PC-9 (cell line): ENCODE measurements at places on chromosomes 1 and 21. TPM values are rescaled to one million over a fixed set of nuclear protein-coding genes. Genes with fewer than 3 reads are reported as not detected.
A peak's percentile ranks its signal among the peaks of the same experiment; 100 is the strongest.

- H3K36me3 ChIP-seq: peaks cover 19% of the 10 kb centered on the region; the same call in 1 of the 2 replicates
- H3K4me3 ChIP-seq: peak overlapping the region; percentile 98
- no peak for DNase-seq
- H3K27me3 ChIP-seq: no peaks in the 10 kb centered on the region
- peaks cover 19% of the 10 kb centered on the region for H3K4me1 ChIP-seq
Measured at GRCh38 chr1:231242516-231243198, 1.6 kb downstream of the GNPAT start.

- no peak for DNase-seq
- no peaks in the 10 kb centered on the region for H3K4me1 ChIP-seq
- no peak overlapping the region for H3K4me3 ChIP-seq
- no peak overlapping the region for H3K27ac ChIP-seq
- H3K27me3 ChIP-seq: peaks cover 55% of the 10 kb centered on the region
Measured at GRCh38 chr21:32949701-32950100, 76.0 kb upstream of the OLIG2 start.

SYCP1 gene
- total RNA-seq: not detected in 2 replicates

- H3K27ac ChIP-seq: no peak overlapping the region
- no peak for DNase-seq
- H3K36me3 ChIP-seq: peaks cover 10% of the 10 kb centered on the region; the same call in 1 of the 2 replicates
- peaks cover 6% of the 10 kb centered on the region for H3K4me1 ChIP-seq
Measured at GRCh38 chr1:1337793-1338147, 6.7 kb downstream of the TAS1R3 start.

DNA sequence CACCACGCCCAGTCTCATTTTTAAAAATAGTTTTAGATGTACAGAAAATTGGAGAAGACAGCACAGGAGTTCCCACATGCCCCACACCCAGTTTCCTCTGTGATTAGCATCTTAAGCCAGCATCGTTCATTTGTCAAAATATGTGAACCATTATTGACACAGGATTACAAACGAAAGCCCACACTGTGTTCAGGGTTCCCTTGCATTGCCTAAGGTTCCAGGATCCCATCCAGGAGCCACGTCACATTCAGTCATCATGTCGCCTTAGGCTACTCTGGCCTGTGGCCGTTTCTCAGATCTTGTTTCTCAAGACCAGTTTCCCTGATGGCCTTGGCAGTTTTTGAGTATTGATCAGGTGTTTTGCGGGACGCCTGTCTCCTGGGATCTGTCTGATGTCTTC is 34.7 kb upstream of the TNFRSF1B start:
- H3K27ac ChIP-seq: peak overlapping the region; percentile 97
- no peaks in the 10 kb centered on the region for H3K36me3 ChIP-seq
- H3K4me1 ChIP-seq: peaks cover 20% of the 10 kb centered on the region
- H3K4me3 ChIP-seq: no peak overlapping the region
- peak; percentile 96 for DNase-seq

GRCh38 chr1:167090314-167090942 is at the start of gene GPA33:
Gene GPA33 (minus strand): TSS chr1:167090377. CDS start chr1:167090287, 90 bp downstream.
- H3K27me3 ChIP-seq: no peaks in the 10 kb centered on the region
- no peak within 1 kb of the TSS for H3K4me3 ChIP-seq
- no peak within 1 kb of the TSS for H3K27ac ChIP-seq
- no peaks in the 10 kb centered on the region for H3K36me3 ChIP-seq

G0S2 gene
- total RNA-seq: 2.4 and 4.9 TPM in 2 replicates

DNA sequence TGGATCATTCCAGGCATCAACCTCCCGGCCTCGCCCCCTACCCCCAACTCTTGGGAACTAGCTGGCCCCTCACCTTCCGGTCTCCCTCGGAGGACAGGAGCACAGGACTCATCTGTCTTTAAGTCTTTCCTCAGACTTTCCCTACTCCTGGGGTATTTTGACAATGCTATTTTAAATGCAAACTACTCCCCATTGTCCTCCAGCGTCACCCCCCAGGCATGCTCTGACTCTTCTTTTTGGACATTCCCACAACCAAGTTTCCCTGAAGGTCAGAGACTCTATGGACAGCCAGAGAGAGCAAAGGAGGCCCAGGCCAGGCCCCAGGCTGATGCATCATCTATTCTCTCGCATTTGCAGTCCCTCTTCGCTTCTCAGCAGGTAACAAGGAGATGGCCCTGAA is 424.3 kb downstream of the PCP4 start:
- H3K36me3 ChIP-seq: no peaks in the 10 kb centered on the region
- no peaks in the 10 kb centered on the region for H3K27me3 ChIP-seq
- no peak overlapping the region for H3K4me3 ChIP-seq
- no peak for DNase-seq

OVAAL gene
- total RNA-seq: not detected in 2 replicates

GRCh38 chr1:62849031-62849430 is 65.1 kb downstream of the ATG4C start:
- H3K27me3 ChIP-seq: no peaks in the 10 kb centered on the region
- no peak overlapping the region for H3K27ac ChIP-seq
- no peak overlapping the region for H3K4me3 ChIP-seq
- H3K4me1 ChIP-seq: no peaks in the 10 kb centered on the region

- peak within 1 kb of the TSS; percentile 37; the same call in 1 of the 2 replicates for H3K27ac ChIP-seq
- DNase-seq: peak; percentile 22
- no peaks in the 10 kb centered on the region for H3K27me3 ChIP-seq
- H3K4me1 ChIP-seq: peaks cover 17% of the 10 kb centered on the region
Measured at GRCh38 chr1:30908696-30909364, at the start of gene SDC3. Gene SDC3 (minus strand): TSS chr1:30908758. CDS start chr1:30908586, 172 bp downstream.

DNA sequence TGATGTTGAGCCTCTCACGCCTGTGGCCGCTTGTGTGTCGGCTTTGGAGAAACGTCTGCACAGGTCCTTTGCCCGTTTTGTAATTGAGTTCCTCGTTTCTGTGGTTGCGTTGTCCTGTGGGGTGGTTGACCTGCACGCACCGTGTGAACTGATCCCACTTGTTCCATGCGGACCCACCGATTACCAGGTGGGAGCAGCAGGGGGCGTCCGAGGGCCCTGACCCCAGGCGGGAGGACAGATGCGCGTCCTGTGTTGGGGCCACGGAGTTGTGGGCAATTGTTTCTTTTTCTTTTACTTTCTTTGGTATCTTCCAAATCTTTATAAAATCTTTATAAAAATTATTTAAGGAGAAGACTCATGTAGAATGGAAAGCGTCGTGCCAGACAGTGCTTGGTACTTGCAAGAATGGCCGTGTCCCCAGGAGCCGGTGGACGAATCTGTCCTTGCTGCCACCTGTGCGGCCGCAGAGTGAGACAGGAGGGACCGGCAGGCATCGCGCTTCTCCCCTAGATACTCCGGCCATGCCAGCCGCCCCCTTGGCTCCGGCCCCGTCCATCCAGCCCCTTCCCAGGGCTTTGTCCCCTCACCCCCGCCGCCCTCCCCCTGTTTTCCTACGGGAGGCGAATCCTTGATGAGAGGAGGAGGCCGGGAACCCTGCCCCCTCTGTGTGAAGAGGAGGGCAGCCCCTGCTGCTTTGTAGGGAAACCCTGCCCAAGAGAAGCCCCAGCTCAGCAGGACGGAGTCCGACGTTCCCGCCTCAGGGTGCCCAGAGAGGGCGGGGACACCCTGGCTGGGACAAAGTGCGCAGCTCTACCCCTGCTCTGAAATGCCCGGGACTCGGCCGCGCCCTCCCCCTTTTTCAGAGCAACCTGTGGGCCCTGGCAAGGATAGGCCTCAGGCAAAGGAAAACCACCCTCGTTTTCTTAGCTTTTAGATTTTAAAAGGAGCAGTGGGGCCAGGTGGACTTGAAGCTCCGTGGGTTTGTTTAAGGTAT is 41.7 kb downstream of the PRKCZ start:
- DNase-seq: no peak
- H3K27ac ChIP-seq: no peak overlapping the region
- no peak overlapping the region for H3K4me3 ChIP-seq
- no peaks in the 10 kb centered on the region for H3K36me3 ChIP-seq
- H3K27me3 ChIP-seq: no peaks in the 10 kb centered on the region

- no peak overlapping the region for H3K27ac ChIP-seq
- H3K36me3 ChIP-seq: no peaks in the 10 kb centered on the region
- DNase-seq: no peak
- H3K27me3 ChIP-seq: peaks cover 4% of the 10 kb centered on the region; the same call in 1 of the 2 replicates
Measured at GRCh38 chr1:110138956-110139355, 11.3 kb upstream of the SLC6A17 start.

DNA sequence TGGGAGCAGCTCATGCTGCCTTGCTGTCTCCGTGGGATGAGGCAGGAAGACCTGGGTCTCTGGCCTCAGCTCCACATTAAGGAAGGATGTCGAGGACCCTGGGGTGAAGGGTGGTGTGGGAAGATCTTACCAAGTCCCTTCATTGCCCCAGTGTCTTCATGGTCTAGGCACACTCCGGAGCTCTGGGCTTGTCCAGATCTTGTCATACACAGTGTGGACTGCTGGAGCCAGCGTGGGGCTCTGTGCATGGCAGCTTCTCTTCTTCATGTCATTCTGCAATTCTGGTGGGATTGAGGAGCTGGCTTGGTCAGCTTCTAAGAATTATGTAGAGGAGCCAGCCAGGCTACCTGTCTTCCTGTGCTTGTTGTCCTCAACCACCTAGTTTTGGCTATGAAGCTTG is 79.3 kb upstream of the ETV3 start:
- no peak for DNase-seq
- no peak overlapping the region for H3K4me3 ChIP-seq
- no peaks in the 10 kb centered on the region for H3K36me3 ChIP-seq
- no peak overlapping the region for H3K27ac ChIP-seq
- H3K27me3 ChIP-seq: peaks cover 48% of the 10 kb centered on the region

- H3K27me3 ChIP-seq: no peaks in the 10 kb centered on the region
- H3K4me3 ChIP-seq: no peak overlapping the region
- no peaks in the 10 kb centered on the region for H3K36me3 ChIP-seq
- H3K4me1 ChIP-seq: peaks cover 22% of the 10 kb centered on the region
Measured at GRCh38 chr1:10726355-10726754, 70.1 kb downstream of the CASZ1 start.

GRCh38 chr1:25631750-25632485 is 15.3 kb downstream of the MAN1C1 start:
- H3K27me3 ChIP-seq: no peaks in the 10 kb centered on the region
- H3K36me3 ChIP-seq: no peaks in the 10 kb centered on the region
- no peak overlapping the region for H3K4me3 ChIP-seq
- no peak overlapping the region for H3K27ac ChIP-seq

TCEANC2 gene
- 8.8 and 11.5 TPM in 2 replicates for total RNA-seq

KMO gene
- 0.07 TPM in 1 of 2 replicates, not detected in the other for total RNA-seq

- H3K27me3 ChIP-seq: no peaks in the 10 kb centered on the region
- H3K4me1 ChIP-seq: no peaks in the 10 kb centered on the region
- H3K36me3 ChIP-seq: no peaks in the 10 kb centered on the region
- no peak overlapping the region for H3K4me3 ChIP-seq
Measured at GRCh38 chr1:199038156-199038555, 399.3 kb downstream of the PTPRC start.

DNTTIP2 gene
- total RNA-seq: 85.7 and 93.4 TPM in 2 replicates

CRYBG2 gene
- total RNA-seq: 21.7 and 24.6 TPM in 2 replicates

NUAK2 gene
- total RNA-seq: 3.8 and 3.9 TPM in 2 replicates

DNA sequence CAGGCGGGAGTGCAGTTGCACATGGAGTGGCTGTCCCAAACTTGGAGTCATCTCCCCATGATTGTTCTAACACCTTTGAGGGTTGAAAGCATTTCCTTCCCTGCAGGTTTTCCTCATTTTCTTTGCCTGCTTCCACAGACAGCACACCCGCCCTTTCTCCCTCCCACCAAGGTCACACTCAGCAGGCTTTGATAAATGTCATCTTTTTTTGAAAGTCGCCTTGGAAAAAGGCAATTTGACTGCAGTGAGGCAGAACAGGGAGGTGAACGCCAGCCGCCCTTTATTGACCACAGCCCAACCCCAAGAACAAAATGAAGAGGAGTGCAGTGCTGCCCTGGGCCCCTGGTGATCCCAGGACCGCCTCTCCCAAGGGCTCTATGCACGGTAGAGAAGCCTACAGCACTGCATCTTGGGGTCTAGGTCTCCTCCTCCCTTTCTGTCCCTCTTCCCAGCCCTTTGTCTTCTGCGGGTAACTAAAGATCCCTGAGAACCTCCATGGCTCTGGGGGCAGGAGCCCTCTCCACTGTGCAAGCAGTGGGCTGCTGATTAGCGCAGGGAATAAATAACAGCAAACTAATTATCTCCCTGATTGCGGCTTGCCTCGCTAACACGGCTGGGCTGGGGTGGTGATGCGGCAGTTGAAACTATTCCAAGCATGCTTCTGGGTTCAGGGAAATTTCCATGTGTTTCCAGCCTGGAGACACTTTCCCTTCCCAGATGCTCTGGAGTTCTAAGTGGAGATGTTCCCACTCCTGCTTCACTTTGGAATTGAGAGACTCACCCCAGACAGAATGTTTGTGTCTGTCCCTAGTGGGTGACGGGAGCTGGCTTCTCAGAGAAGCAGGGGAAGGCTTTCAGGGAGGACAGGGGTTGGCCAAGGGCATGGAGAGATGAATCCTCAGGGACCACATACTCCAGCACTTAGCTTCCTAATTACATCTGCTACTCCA is 11.8 kb upstream of the AMIGO1 start:
- peaks cover 35% of the 10 kb centered on the region; the same call in 1 of the 2 replicates for H3K27me3 ChIP-seq
- H3K27ac ChIP-seq: no peak overlapping the region
- no peak overlapping the region for H3K4me3 ChIP-seq
- DNase-seq: no peak
- no peaks in the 10 kb centered on the region for H3K36me3 ChIP-seq

FMN2 gene
- not detected in 2 replicates for total RNA-seq

DNA sequence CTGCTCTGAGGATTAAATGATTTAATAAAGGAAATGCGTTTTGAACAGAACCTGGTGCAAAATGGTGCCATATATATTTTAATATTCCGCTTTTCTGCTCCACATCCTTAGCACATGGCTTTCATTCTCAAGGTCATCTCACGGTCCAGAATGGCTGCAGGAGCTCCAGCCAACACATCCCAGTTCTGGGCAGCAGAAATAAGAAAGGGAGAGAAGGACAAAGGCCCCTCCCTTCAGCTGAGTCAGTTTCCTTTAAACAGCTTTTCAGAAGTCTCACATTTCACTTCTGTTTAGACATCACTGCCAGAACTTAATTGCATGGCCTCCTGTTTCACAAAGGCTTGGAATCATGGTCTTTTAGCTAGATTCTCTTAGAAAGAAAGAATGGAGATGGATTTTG is 75.2 kb upstream of the LRRN2 start:
- H3K4me1 ChIP-seq: peaks cover 6% of the 10 kb centered on the region; the same call in 1 of the 2 replicates
- H3K27me3 ChIP-seq: no peaks in the 10 kb centered on the region
- H3K36me3 ChIP-seq: no peaks in the 10 kb centered on the region
- H3K4me3 ChIP-seq: no peak overlapping the region

GRCh38 chr1:52926864-52927211 is 238 bp upstream of the SCP2 start:
- H3K4me3 ChIP-seq: peak overlapping the region; percentile 97; the same call in 1 of the 2 replicates
- H3K36me3 ChIP-seq: no peaks in the 10 kb centered on the region
- H3K4me1 ChIP-seq: peaks cover 9% of the 10 kb centered on the region; the same call in 1 of the 2 replicates
- DNase-seq: no peak

DNA sequence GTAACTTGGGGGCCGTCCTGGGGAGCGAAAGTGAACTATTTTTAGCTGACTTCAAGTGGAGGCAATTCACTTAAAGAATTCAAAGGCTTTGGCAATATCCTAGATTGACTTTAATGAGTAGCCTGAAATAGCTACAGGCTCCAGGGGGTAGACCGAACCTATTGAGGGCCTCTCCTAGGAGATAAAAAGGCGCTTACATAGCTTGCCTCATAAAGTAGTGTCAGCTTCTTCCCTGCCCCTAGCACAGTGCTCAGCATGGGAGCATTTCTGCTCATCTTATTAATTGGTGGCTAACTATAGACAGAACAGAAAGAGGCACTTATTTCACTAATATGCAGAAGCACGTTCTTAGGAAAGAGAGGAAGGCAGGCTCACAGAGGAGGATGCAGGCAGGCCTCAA is 12.3 kb upstream of the CTNNBIP1 start:
- no peak overlapping the region for H3K4me3 ChIP-seq
- H3K4me1 ChIP-seq: no peaks in the 10 kb centered on the region
- DNase-seq: no peak
- H3K27ac ChIP-seq: no peak overlapping the region
